ENCODE measurements at places on chromosomes 1 and 21.

- DNase-seq, result no peak
Measured at GRCh38 chr1:94836891-94837290, 16.7 kb downstream of the SLC44A3 start.

DNA sequence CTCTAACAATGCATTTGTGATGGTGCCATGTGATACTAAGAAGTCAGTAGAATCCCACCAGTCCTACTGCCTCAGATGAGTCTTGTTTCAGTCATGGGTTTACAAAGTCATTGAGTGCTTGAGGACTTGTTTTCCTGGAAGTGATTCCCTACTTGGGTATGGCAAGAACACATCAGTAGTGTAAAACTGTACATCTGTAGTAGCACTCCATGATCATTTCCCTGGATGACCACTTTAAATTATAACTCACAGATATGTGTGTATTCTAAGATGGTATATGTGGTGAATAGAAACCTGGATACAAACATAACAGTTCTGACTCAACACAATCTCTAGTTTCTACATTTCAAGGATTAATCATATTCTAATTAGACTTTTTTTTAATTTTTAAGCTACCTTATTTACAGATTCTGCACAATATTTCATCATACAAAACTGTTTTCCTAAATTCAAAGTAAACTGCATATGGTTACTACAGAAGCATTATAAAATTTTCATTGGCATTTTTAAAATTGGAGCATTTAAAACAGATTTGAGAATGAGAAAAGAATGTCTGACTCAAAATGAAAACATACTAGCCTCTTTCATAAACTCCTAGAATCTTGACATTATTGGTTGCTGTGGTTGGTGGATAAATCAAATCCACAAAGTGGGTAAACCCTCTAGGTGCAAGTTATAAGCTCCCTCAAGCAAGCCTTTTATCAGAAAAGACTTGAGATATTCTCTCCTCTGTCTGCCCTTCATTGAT, 6.8 kb upstream of the PSMG1 start:
- DNase-seq, result peak; percentile 55

DNA sequence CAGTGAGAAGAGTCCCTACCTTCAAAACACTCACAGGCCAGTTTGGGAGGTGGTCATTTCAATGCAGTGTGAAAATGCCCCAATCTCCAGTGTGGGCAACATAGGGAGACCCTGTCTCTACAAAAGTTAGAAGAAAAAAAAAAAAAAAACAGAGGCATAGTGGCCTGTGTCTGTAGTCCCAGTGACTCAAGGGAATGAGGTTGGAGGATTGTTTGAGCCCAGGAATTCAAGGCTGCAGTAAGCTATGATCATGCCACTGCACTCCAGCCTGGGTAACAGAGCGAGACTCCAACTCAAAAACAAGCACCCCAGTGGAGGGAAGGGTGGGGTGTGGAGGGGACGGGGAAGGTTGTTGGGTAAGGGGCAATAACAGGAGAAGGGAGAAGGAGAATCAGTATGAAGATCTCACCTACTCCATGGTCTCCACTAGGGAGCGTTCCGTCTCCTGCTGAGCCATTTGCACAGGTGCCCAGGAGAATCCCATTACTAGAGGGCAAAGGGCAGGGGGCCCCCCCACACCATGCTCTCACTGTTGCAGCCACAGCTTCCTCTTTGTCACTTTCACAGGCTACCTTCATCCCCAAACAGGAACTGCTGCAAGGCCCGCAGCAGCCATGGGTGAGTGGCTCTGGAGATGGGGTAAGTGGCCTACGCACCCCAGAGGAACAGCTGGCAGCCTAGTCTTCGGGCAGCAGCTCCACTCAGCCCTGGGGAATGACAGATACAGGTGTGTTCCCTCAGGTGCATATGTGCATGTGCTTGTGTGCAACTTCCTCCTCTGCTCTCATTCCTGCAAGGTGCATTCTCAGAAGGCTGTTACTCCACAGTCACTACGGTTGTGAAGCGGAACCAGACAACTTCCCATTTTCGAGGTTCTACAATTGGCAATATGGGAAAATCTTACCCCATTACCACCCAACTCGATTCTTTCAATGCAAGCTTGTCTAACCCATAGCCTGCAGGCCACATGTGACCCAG, 87.9 kb upstream of the LYST start:
- DNase-seq, result peak; percentile 41

- peak; percentile 96 for DNase-seq
Measured at GRCh38 chr1:15028102-15028501, 125.4 kb upstream of the TMEM51 start.

DNA sequence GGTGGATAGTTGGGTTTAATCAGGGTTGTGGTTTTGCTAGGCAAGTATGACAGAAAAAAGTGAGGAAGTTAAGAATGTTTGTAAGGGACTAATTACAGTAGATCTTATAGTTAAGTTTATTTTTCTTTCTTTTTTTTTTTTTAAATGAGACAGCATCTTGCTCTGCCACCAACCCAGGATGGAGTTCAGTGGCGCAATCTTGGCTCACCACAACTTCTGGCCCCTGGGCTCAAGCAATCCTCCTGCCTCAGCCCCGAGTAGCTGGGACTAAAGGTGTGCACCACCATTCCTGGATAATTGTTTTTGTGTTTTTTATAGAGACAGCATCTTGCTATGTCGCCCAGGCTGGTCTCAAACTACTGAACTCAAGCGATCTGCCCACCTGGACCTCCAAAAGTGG, 41.7 kb downstream of the EYA3 start:
- no peak for DNase-seq
